ENCODE measurements at places on chromosomes 16 and 17.

- DNase-seq = no peak
These were observed 17.2 kb upstream of the NDEL1 start for GRCh38 chr17:8418471-8418870.

- no peak for DNase-seq
These were observed 25.9 kb downstream of the MYH3 start for GRCh38 chr17:10631048-10631700.

DNA sequence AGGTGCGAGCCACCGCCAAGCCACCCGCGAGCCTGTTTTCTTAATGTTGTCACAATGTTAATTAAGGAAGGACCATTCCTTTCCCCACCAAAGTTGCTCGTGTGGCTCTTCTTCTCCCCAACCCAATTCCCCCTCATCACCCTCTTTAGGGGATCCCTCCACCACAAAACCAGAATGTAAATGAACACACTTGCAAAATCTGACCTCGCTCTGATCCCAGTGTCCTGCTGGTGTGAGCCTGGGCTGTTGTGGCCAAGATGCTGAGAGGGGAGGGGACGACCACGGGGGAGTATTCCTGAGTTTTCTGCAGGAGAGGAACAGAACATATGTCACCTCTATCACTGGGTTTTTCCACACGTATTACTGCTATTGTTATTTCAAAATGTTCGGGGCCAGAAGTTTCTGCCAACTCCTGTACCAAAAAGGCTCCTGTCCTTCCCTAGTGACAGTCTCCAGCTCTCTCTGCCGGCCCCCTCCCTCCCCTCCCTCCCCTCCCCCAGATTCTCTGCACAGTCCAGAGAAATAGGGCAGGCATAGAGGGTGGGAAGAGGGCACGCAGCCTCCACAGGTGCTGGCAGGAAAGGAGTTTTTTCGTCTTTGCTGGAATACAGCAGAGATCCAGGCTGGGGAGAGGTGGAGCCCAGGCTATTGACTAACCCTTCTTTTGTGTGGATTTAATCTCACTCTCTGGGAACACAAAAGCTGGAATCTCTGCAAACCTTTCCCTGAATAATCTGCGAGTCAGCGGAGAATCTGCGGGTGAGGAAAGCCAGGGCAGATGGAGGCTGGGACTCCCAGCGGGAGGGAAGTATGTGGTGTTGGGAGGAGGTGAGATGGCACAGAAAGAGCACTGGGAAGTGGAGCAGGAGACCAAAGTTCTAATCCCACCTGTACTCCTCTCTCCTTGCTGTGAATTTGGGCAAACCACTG lies 4.5 kb upstream of the CA4 start:
- DNase-seq = no peak

GRCh38 chr17:76417499-76418143 lies 33.2 kb downstream of the SPHK1 start:
- no peak for DNase-seq

- DNase-seq = no peak
These were observed 67.8 kb downstream of the BMERB1 start for GRCh38 chr16:15502041-15502725.

GRCh38 chr17:41196068-41196467 lies 6.4 kb downstream of the KRTAP9-1 start:
- no peak for DNase-seq

DNA sequence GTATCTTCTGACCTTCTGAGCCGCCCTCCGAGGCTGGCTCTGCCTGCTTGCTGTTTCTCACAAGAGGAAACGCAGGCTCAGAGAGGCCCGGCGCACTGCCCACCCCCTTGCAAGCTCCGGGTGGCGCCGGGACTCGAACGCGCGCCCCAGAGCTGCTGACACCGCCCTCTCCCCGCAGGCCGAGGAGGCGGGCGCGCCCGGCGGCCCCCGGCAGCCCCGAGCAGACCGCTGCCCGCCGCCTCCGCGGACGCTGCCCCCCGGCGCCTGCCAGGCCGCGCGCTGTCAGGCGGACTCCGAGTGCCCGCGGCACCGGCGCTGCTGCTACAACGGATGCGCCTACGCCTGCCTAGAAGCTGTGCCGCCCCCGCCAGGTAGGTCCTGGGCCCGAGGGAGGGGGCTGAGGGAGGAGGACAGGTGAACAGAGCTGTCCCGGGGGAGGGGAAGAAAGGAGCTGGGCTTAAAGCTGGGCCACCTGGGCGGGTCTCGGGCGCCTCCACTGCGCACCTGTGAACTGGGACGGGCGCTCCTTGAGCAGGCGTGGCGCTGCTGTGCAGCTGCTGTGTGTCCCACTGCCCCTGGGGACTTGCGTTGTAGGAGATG lies 18.2 kb downstream of the WFDC1 start:
- no peak for DNase-seq

DNA sequence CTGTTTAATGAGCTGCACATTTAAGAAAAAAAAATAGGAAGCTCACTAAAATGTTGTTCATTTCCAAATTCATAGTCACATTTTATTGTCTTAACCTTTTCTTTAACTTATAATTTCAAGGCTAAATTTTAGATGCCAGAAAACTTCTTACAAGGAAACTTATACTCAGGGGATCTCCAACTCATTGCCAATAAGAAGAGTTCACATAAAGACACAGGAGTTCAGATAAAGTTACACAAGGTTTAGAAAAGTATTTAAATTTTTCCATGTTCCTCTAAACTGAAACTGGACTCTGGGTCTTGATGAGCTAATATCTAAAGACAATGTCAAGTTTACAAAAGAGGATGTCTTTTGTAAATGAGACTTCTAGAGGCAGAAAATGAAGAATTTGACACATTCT lies 190.7 kb upstream of the KCNJ16 start:
- DNase-seq = no peak

- no peak for DNase-seq
These were observed 50.3 kb downstream of the PITPNC1 start for GRCh38 chr17:67427424-67427823.

DNA sequence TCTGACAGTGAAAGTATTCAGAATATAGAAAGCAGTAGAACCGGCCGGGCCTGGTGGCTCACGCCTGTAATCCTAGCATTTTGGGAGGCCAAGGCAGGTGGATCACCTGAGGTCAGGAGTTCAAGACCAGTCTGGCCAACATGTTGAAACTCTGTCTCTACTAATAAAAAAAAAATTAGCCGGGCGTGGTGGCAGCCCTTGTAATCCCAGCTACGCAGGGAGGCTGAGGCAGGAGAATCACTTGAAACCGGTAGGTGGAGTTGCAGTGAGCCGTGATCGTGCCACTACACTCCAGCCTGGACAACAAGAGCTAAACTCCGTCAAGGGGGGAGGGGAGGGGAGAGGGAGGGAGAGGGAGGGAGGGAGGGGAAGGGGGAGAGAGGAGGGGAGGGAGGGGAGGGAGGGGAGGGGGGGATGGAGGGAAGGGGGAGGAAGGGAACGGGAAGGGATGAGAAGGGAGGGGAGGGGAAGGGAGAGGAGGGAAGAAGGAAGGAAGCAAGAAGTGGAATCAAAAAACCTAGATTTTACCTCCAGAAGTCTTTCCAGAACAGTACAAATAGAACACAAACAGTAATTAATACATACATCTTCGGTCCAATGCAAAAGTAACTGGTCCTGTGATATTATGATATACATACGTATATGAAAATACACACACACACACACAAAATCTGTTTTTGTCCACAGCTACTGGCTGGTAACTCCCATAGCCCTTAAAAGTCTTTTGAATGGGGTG lies 10.9 kb upstream of the NT5C start:
- DNase-seq = no peak

DNA sequence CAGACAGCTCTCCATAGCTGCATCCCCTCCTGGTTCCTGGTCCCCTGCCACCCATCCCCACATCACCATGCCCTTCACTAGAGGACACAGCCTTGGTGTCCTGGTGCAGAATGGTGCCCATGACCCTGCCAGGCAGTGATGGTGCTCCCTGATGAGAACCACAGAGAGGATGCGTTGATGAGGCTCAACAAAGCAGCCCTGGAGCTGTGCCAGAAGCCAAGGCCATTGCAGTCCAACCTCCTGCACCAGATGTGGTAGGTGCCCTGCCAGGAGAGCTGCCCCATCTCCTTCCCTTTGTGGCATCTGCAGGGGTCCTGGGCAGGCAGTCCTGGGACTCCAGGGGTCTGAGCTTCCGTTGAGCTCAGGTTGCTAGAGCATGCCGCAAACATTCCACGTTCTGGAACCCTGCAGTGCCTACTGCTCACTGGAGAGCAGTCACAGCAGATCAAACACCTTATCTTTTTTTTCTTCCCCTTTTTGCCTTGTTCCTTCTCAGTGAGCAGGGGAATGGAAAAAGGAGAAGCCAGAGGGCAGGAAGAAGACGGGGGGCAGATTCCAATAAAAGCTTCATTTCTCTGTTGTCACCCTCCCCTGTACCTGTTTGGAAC lies 5.3 kb upstream of the EPN3 start:
- DNase-seq = no peak

GRCh38 chr17:80698297-80698696 lies 153.7 kb downstream of the RPTOR start:
- DNase-seq = no peak

DNA sequence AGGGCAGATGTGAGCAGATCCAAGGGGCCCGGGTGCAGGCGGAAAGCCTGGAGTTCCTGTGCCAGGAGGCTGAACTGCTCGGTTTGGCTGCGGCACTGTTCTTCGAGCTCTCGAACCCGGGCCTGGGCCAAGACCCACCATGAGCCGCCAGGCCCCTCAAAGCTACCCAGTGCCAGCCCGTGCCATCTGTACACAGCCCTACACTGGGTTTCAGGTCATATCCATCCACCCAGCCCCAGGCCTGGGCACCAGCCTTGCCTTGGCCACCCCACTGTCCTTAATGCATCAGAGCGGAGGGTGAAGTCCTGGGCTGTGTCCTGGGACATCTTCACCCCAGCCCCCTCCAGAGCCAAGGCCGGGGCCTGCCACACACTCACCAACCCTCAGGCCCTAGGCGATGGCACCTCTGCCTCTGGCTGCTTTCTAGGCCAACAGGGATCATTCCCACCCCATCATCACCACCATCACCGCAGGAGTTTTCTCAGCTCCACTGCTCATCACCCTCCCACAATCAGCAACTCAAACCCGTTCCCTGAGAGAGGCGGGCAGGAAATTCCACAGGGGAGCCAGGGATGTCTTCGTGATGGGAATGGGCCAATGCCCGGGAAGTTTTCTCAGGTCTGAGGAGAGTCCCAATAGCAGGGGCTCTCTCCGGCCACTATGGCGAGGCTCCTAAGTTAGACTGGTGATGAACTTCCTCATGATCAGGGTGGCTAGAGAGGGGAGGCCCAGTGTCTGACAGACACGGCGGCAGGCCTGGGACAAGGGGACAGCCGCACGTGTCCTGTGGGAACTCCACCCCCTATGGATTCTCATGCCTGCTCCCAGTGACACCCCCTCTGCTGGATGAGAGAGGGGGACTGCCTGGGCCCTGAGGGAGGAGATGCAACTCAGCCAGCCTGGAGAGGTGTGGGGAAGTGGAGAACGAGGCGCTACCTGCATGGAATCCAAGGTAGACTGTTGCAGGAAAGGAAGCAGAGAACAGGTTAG lies 9.1 kb downstream of the TSPOAP1 start:
- DNase-seq = no peak

- DNase-seq = no peak
These were observed 21.9 kb downstream of the CMIP start for GRCh38 chr16:81466356-81466980.
